ENCODE measurements at places on chromosomes 5 and 9. TPM values are rescaled to one million over a fixed set of nuclear protein-coding genes. Genes with fewer than 3 reads are reported as not detected.

Gene PKD2L2
- total RNA-seq: 0.21 TPM

Gene RGS7BP
- total RNA-seq: 4.3 TPM

Gene HINT2
- 12.8 TPM for total RNA-seq

Gene NDST1
- total RNA-seq: 27.1 TPM

Gene SLIT3
- total RNA-seq: 109 TPM

Gene HTR4
- total RNA-seq: 0.26 TPM

Gene ANXA1
- 353 TPM for total RNA-seq

Gene SELENOP
- 433 TPM for total RNA-seq

Gene RNF183
- 0.26 TPM for total RNA-seq

DNA sequence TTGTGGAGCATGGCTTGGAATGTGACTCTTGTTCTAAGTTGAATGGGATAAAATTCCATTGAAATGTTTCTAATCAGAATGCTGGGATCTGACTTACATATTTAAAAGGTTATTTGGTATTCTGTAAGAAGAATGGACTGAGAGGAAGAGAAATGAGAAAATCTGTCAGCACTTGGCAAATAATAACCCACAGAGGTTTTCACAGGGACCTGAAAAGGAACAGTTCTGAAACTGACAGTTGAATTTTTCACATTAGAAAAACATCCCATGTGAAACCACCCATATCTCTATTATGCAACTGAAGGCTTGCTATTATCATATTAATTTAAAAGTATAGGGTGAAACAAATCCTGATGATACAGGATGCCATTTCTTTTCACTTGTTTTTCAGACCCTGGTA, 302.7 kb downstream of the EPB41L4A start:
- DNase-seq: no peak

DNA sequence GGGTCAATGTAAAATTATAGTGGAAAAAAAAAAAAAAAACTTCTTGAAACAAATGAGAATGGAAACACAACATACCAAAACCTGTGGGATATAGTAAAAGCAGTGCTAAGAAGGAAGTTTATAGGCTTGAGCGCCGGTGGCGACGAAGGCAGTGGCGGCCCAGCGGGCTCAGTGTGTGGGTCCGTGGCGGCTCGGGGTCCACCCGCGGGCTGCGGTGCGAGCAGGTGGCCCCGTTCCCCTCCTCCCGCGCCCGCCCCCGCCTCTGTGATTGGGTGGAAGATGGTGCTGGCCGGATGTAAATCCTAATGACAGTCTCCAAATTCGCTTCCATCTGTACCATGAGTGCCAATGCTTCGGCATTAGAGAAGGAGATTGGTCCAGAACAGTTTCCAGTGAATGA, 57.5 kb upstream of the TLX3 start:
- no peak for DNase-seq

GRCh38 chr5:138601444-138601843, 26.2 kb upstream of the HSPA9 start:
- no peak for DNase-seq

DNA sequence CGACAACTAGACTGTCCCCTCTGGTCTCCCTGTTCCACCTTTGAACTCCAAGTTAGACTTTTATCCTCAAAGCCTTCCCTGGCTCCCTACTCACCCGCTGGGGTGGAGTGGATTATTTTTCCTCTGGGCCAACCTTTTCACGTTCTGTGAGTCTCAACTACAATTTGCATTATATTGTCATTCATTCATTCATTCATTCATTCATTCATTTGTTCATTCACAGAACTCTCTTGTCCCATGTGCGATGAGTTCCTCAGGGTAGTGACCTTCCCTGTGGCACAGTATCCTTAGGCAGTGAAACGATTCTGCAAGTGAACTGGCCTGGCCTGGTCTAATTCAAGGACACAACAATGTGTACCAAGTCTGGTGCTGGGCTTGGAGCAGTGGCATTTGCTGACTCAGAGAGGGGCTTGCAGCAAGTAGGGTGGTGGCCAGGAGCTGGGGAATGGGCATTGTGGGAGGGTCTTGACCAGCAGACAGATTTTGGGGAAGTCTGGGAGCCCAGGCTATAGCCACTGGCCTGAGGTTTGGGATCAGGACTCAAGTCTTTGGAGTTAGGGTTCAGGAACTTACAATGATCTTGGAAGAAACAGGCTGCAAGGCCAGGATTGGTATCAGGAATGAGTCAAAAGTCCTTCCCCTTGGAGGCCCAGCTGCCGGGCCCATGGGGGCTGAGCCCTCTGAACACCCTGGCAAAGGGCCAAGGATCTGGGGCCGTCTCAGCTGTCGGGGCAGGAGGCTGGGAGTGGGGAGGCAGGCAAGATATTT, 37.2 kb upstream of the COL15A1 start:
- no peak for DNase-seq

GRCh38 chr5:172523146-172523745, 68.9 kb upstream of the SH3PXD2B start:
- no peak for DNase-seq

DNA sequence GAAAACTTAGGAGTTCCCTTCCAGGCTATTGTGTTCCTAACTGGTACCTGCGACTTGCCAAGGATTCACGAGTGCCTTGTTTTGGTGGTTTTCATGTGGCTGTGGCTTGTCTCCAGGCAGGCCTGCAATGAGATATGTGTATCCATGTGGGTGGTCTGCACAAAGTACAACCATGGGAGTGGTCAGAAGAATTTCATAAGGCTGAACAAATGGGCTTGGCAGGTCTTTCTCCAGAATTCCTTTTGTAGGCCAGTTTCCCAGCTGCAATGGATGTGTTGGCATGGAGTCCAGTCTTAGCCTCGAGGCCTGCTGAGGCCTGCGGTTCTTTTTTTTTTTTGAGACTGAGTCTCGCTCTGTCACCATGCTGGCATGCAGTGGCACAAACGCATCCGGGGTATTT, 28.8 kb upstream of the MELK start:
- no peak for DNase-seq

DNA sequence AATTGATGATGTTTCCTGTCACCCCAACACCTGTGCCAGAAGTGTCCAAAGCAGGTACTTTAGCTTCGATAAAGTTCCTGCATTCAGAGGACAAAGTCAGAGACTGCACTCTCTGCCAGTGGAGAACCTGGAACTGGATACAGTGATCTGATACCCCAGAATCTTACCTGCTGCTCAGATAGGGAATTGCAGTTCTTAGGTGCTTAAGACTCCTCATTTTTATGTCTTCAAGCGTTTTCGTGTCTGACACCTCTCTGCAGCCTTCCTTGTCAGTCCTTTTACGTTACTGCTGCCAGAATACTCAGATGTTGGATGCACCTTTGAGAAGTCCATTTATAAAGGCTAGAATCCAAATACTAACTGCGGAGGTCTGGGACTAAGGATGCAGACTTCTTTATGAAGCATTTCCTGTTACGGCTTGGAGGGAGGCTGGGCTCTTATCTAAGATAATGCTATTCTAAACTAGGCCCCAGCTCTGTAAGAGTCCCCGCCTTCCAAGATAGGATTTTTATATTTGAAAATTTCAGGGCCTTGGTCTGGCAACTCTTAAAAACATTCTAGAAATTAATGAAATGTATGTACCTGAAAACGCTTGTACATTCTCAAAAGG, 1.9 kb downstream of the ISOC1 start:
- no peak for DNase-seq

GRCh38 chr9:17422994-17423680, 155.7 kb upstream of the SH3GL2 start:
- no peak for DNase-seq

- DNase-seq: no peak
These were observed 51.2 kb upstream of the HMHB1 start for GRCh38 chr5:143760755-143761154.

DNA sequence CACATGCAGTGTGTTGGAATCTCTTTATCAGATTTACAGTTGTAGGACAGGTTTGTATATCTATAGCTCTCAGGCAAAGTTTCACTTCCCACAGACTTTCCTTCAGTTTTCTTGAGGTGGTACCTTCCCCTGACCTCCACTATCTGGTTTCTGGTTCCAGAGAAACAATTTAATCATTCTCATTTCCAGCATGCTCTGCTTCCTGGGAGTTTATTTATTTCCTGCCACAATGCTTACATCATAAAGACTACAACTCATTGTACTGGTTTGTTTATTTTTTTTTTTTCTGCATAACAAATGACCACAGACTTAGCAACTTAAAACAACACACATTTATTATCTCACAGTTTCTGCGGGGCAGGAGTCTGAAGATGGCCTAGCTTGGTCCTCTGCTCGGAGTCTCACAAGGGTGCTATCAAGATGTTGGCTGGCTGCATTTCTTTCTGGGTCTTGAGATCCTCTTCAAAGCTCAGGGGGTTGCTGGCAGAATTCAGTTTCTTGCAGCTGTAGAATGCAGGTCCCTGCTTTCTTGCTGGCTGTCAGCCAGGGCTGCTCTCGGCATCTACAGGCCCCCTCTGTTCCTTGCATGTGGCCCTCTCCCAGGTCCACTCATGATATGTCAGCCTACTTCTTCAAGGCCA, 247.7 kb downstream of the ENC1 start:
- no peak for DNase-seq

GRCh38 chr9:113511856-113512761, 48.6 kb downstream of the RGS3 start:
- DNase-seq: no peak

- DNase-seq: no peak
These were observed 4.3 kb downstream of the PRDM12 start for GRCh38 chr9:130668659-130669058.

DNA sequence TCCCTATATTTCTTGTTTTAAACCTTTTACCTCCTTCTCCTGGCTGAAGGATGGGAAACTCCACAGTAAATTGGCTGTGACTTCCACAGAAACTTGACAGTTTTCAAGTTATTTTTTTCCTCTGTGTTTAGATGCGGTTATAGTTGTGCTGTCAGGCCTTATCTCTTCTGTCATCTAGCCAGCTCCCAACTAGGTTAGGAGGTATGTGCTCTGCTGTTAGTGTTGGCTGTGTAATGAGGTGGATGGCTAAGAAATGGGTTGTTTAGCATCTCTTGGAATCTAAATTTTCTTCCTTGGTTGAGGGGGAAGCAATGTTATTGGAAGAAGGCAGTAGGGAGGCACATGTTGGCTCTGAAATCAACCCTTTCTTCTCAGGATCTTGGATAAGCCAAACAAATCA, 149.9 kb upstream of the RUSC2 start:
- no peak for DNase-seq

GRCh38 chr5:22947921-22948320, 94.8 kb upstream of the CDH12 start:
- DNase-seq: no peak

DNA sequence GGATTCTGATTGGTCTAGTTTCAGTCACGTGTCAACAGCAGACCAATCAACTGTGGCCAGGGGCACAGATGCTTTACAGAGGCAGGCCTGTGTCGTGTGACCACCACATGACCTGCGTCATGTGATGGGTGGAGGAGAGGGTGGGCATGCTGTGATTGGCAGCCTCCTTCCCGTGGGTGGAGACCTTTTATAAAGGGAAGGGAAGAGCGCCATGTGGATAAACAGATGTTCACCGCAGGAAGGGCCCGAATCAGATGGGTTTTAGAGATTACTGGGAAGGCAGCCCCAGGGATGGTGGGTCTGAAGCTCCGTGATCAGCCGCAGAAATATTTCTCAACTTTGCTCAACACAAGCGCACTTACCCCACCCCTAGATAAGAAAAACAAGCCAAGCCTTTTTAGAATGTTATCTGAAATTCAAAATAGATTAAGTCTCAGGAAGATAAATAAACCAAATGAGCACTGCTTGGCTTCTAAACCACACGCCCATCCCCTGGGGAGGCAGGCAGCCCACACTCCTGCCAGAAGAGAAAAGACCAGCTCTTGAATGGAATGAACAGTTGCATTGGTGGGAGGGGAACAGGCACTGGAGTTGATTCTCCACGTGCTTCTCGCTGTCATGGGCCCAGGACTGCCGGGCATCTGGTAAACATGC, 43.6 kb downstream of the ROPN1L start:
- no peak for DNase-seq

- no peak for DNase-seq
These were observed 19.3 kb upstream of the STRBP start for GRCh38 chr9:123287639-123288038.

DNA sequence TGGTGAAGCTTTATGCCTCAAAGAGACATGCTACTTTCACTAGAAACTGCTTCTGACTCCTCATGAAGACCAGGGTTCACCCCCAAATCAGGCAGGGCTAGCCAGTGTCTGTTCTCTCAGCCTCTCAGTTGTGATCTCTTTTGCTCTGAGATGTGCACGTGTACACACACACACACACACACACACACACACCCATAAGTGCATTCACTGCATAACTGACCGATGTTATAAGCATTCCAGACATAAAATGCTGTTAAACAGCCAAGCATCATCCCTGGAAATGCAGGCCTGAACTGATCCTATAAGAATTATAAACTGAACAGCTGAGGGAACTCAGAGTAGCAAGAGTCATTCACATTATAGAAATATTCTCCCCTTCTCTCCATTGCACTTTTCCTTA, 85.0 kb downstream of the FSTL4 start:
- peak; percentile 25 for DNase-seq

GRCh38 chr5:7396713-7397454, 946 bp downstream of the ADCY2 start:
- peak; percentile 55 for DNase-seq

DNA sequence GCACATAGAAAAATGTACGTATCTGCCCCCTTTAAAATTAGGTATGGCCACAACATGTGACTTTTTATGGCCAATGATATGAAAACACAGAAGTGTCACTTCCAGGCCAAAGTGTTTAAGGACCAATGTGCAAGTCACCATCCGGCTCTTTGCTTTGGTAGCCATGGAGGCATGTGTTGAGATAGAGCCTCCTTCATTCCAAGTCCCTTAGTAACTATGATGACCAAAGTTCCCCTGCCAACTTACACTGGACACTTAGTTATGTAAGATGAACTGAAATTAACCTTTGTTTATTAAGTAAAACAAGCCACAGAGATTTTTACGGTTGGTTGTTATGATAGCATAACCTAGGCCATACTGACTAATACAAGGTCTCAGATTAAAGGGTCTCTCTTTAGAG, 51.0 kb downstream of the FBN2 start:
- no peak for DNase-seq

DNA sequence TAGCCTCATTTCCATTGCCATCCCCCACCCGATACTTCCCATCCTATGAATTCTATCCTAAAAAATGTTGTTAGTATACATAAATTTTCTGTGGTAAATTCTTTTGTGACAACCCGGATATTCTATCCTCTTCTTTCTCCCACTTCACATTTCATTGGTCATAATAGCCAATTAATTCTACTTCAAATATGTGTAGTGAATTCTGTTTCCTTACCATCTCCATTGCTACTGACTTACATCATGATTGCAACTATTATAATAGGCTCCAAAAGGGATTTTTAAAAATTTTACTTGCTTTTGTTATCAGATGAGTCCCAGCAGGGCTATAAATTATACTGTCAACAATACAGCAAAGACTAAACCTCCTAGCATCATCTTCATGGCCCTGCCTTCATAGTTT, 1326.8 kb downstream of the PTPRD start:
- no peak for DNase-seq

Measured in urinary bladder (tissue), 4 donors.